ENCODE measurements at places on chromosomes 6 and 20.

DNA sequence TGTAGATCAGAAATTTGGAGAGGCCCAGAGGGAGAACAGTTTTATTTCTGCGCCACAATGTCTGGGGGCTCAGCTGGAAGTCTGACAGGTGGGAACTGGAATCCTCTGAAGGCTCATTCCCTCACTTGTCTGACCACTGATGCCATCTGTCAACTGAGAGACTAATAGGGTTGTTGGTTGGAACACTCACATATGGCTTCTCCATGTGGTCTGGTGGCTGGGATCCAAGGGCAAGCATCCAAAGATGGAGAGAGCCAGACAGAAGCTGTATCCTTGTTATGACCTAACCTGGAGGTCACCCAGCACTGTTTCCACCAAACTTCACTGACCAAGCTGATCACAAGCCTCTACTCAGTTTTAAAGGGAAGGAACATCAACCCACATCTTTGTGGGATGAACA is 117.9 kb upstream of the AKAP12 start:
- peak; percentile 19 for DNase-seq

GRCh38 chr6:169241688-169242350 is 11.8 kb downstream of the THBS2 start:
- DNase-seq: no peak

DNA sequence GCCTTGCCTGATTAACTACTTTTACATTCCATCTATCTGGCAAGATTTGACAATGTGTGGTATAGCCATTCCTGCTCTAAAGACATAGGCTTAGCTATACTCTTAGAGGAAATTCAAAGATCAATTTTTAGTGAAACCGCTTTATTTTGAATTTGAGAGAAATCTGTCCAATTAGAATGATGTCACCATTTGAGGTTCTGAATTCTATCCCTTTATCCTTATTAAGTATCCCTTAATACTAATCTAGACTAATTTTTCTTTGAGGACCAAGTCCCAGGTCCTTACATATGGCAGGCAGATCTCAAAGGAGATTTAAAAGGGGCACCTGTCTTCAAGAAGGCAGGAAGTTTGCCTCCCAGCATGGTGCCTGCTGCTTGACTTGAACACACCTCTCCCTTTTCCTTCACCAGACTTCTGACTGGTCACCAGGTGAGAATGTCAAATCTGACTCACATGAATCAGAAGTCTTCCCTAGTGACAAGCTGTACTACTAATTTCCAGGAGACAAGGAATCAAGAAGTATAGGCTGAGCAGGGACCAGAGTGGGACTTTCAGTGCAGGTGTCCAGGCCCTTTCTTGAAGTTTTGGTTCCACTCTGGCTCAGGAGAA is 15.0 kb upstream of the MRAP2 start:
- no peak for DNase-seq

- no peak for DNase-seq
Measured at GRCh38 chr6:33838983-33839382, 35.2 kb upstream of the MLN start.

DNA sequence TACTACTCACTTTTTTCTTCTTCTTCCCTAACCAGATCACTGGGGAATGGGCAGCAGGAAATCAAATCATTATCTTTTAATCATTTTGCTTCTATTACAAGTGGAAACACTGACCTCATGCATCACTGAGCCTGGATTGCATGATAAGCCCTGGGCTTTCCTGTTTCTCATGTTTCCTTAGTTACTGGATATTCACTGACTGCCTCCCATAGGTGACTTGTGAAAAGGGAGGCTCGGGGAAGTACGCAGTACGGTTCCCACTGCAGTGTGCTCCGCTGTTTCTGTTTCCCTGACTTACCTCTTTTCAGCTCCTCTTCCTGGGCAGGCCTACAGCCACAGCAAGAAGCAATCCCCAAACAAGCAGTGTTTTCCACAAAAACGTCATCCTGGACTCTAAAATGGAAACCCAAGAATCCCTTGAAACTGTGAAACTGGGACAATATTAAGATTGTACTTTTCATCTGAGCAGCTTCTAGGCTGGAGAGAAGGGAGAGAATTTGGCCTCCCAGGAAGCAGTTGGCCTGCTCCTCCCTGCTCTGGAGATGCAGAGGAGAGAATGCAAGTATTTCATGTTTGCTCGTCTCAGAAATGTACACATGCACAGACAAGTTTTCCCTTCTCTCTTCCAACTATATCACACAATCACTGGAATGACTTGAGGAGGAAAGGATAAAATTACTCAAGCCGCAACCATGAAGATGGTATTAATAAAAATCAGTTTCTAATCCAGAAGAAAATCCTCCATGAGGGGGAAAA is 13.1 kb downstream of the BTNL2 start:
- peak; percentile 12 for DNase-seq

DNA sequence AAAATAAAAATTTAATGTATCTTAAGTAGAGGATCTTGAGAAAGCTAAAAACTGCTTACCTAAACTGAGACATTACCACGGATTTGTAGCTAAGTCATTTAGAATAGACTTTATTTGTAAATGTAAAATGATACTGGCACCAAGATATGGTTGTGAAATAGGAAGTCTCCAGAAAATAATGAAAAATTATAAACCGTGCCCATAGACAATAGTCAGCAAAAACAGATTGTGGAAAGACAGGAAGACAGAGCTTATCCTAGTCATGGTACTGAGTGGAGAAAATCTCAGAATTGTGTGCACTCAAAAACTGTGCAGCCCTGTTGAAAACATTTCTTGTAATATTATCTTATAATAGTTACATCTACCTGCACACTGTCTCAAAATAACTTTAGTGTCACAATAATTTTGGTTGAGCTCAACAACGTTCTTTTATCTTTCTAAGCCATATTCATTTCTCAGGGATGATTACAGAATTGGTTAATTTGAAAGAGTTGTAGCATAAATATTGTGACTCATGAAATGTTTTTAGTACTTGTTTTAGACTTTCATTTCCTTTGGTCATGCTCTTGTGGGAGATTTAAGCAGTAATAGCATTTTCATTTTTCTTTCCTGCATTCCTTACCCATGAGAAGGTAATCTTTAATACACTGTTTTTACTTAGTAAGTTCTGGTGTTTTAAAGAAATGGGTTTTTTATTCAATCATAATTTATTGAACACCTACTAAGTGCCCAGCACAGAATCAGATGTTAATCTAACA is 174.5 kb downstream of the SOX4 start:
- DNase-seq: no peak

Data from thyroid gland (tissue), 4 donors.